ENCODE measurements at places on chromosomes 6 and 20.

DNA sequence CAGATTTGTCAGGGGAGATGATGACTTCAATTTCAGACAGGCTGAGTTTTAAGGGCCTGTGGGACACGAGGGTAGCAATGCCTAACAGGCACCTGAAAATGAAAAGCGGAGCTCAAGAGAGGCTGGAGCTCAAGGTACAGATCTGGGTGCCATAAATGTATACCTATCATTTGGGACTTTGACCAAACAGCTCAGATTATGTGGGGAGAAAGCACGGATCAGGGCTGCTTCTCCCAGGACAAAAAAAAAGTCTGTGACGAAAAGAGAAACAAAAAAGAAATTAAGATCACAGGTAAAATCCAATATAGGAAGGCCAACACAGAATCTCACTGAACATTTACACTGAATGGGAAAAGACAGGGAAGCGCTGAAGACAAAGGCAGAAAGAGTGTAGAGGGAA lies 1.9 kb downstream of the PRELID3B start:
- DNase-seq: no peak

DNA sequence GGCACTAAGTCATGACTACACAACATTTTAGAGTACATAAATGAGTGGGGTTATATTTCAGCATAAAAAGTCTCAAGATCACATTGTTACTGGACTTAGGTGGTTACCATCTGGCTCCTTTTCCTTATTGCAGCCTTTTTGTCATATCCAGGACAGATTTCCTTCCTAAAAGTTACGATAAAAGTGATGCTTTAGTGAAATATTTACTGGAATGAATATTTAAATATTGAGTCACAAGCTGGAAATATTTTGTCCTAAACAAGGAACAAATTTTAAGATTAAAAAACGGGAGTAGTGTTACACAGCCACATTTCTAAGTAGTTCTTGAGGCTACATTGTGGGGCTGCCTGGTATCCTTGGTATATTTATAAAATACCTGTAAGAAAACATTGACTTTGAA lies 52.2 kb downstream of the CDC40 start:
- no peak for DNase-seq

GRCh38 chr20:38601216-38602184 lies at the start of gene ARHGAP40:
TSS of gene ARHGAP40 (plus strand) at chr20:38601809.
- DNase-seq: no peak

GRCh38 chr6:20204512-20204894 lies 7.8 kb downstream of the MBOAT1 start:
- no peak for DNase-seq

GRCh38 chr20:5513975-5514516 lies 197.3 kb upstream of the PROKR2 start:
- no peak for DNase-seq

- no peak for DNase-seq
Observed at GRCh38 chr6:1860756-1861348, 251.1 kb downstream of the FOXC1 start.

- no peak for DNase-seq
Observed at GRCh38 chr6:68038815-68039408, 596.2 kb upstream of the ADGRB3 start.

- no peak for DNase-seq
Observed at GRCh38 chr6:79277109-79277508, 42.6 kb upstream of the HMGN3 start.

GRCh38 chr6:2850538-2851113 lies 9.0 kb upstream of the SERPINB1 start:
- DNase-seq: no peak

- no peak for DNase-seq
Observed at GRCh38 chr6:17250237-17250636, 30.9 kb upstream of the RBM24 start.

- no peak for DNase-seq
Observed at GRCh38 chr6:125486881-125487280, 185.1 kb upstream of the HDDC2 start.

DNA sequence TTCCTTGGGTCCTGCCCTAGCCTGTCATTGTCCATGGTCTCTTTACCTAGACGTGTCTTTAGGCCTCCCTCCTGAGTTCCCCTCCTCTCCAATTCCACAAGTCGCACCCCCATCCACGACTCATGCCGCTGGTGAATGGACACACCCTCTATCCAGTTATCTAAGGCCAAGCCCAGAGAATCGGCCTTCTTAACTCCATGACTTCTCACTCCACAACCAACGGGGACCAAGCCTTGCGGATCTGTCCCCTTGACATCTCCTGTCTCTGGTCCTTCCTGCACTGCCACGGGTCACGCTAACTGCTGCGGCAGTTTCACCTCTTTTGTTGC lies 7.0 kb upstream of the RREB1 start:
- DNase-seq: no peak

- no peak for DNase-seq
Observed at GRCh38 chr6:139538366-139538765, 163.9 kb upstream of the CITED2 start.

DNA sequence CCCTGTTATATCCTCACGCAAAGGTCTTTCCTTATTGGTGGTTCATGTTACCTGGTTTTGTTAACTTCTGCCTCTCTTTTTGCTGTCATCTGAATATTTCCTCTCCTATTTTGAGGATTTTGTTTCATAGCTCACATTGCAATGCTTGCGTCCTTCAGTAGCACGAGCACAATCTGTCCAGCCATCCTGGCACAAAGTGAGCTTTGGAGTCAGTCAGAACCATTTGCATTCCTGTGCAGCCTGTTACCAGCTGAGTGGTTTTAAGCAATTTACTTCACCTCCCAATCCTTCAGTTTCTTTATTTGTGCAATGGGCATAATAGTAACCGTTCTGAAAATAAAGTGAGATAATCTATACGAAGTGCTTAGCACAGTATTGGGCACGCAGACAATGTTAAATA lies 42.7 kb downstream of the AKAP7 start:
- no peak for DNase-seq

- DNase-seq: no peak
Observed at GRCh38 chr20:7505152-7505834, 435.0 kb downstream of the HAO1 start.

GRCh38 chr6:145375502-145375901 lies 359.8 kb downstream of the EPM2A start:
- DNase-seq: no peak

- peak; percentile 80 for DNase-seq
Observed at GRCh38 chr6:37691904-37692806, 5.5 kb downstream of the MDGA1 start.

GRCh38 chr20:25254986-25255680 lies 7.2 kb downstream of the PYGB start:
- no peak for DNase-seq

- no peak for DNase-seq
Observed at GRCh38 chr6:44906761-44907160, 421.4 kb upstream of the RUNX2 start.

DNA sequence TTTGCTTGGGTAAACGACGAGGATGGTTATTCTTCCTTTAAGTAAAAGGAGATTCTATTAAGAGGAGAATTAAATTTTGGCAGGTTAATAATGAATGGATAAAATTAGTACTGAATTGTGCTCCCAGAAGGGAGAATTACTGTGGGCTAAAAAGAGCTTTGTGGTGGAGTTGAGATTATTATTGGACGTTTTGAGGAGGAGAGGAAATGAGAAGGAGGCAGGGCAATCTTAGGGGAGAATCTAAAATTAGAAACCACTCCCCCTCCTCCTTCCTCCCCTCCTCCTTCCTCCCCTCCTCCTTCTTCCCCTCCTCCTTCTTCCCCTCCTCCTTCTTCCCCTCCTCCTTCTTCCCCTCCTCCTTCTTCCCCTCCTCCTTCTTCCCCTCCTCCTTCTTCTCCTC lies 331.8 kb downstream of the PRL start:
- DNase-seq: no peak

- no peak for DNase-seq
Observed at GRCh38 chr20:2140561-2140960, 38.9 kb downstream of the STK35 start.

- DNase-seq: no peak
Observed at GRCh38 chr6:35259948-35260590, 534 bp downstream of the ZNF76 start.

GRCh38 chr20:53611449-53611894 lies 17.8 kb upstream of the ZNF217 start:
- DNase-seq: no peak

- DNase-seq: no peak
Observed at GRCh38 chr20:34566978-34567891, 8.7 kb downstream of the MAP1LC3A start.

DNA sequence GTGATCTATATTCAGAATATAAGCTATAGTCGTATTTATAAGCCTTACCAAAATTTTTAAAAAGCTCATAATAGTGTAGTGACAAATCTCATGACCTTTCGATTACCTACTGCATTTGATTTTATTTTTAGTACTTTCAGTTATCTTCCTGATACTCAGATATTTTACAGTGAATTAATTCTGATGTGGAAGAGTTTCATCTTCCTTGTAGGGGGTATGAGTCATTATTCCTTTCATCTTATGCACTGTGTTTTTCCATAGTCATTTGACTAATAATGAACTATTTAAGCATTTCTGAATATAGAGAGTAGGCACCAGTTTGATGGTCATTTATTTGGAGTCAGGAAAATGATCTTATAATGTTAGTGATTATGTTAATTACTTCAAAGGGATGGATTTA lies 36.4 kb downstream of the HDGFL1 start:
- DNase-seq: no peak

GRCh38 chr6:157045831-157046454 lies 268.8 kb downstream of the ARID1B start:
- DNase-seq: peak; percentile 20

DNA sequence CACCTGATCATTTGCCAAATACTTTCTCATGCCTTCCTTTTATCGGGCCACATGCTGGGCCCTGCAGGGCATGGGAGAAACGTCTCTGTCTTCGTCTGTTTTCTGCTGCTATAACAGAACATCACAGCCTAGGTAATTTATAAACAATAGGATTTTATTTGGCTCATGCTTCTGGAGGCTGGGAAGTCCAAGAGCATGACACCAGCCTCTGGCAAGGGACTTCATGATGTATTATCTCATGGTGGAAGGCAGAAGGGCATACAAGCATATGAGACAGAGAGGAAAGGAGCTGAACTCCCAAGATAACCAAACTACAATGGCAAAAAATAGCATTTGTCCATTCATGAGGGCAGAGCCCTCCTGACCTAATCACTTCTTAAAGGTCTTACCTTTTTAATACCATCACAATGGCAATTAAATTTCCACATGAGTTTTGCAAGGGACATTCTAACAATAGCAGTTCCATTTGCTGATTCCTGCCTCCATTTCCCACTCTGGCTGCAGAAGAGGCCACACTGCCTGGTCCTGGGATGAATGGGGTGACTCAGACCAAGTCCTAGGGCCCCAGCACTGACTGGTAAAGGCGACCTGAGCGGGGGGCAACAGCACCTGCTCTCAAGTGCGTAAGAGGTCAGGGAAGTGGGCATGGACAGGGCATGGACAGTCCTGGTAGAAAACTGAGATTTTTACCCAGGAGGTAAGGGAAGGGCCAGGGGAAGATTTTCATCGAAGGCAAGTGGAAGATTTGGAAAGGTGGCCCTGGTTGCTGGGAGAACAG lies 5.1 kb upstream of the ZBP1 start:
- no peak for DNase-seq

- no peak for DNase-seq
Observed at GRCh38 chr6:107727096-107727757, 96.9 kb downstream of the SCML4 start.

DNA sequence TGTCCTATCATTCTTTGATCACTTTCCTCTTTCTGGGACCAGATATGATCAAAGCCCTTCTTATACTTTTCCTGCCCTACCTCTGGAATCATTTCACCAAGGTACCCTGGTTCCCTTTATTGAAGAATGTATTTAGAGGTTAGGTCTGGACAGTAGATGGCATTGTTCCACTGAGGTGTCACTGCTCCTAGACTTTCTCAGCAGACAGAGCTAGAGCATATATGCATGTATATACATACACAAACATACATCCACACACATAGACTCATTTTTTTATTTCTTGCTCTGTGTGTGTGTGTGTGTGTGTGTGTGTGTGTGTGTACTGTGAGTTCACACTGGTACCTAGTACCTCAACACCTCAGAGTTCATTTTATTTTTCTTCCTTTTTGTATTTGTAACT lies 40.9 kb downstream of the PTPRA start:
- DNase-seq: no peak

- DNase-seq: no peak
Observed at GRCh38 chr6:169895926-169896761, 144.7 kb downstream of the ERMARD start.

DNA sequence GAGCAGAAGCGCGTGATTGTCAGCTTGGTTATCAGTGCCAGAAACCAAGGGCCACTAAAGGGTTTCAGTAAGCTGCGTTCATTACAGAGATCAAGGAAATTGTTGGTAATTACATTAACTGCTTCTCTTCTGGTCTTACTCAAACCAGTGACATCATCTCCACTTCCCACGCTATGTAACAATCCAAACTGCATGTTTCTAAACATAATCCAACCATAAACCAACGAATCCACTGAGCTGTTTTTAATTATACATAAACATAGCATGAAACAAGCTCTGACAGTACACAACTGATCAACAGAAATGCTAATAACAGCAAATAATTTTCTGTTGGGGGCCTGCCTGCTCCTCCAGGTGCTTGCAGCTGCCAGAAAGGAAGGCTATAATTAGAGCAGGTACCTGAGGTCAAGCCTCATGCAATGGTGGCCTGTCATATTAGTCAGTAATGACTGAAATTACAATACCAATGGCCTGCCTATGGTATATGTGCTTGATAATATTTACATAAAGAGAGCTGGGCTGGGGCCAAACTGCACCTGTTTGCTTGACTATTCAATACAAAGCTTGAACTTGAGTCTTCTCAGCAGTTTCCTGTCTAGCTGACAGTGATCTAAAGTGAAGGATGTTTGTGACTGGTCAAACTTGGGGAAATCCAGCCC lies 40.1 kb downstream of the ILRUN start:
- DNase-seq: no peak

GRCh38 chr20:12180107-12180661 lies 262.5 kb downstream of the BTBD3 start:
- DNase-seq: no peak

- DNase-seq: no peak
Observed at GRCh38 chr6:130720076-130720715, 107.0 kb upstream of the SMLR1 start.

DNA sequence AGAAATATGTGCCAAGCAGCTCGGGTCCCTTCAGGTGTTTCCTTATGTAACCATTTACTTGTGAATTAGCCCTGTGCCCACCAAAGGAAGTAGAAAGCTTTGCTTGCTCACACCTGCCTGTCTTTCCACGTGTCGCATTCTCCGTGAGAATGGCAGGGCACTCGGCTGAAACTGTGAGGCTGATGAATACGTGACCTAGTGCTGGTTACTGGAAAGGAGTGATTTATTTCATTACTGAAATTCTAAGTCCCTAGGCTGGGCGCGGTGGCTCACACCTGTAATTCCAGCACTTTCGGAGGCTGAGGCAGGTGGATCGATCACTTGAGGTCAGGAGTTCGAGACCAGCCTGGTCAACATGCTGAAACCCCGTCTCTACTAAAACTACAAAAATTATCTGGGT lies 45.9 kb upstream of the TULP1 start:
- no peak for DNase-seq

DNA sequence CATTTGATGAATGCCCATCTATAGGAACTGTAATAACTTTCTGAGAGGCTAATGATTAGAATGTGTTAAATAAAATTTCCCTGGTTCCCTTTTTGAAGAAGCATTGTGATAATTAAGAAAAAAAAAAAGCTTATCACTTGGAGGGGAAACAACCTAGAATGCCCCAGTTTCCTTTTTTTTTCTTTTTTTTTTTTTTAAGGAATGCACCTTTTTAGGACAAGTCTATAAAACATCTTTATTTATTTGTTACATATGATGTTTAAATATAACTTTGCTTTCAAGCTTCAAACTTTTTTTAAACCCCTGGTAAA lies 7.3 kb upstream of the MRPS10 start:
- DNase-seq: no peak

GRCh38 chr20:10555865-10556308 lies 117.9 kb downstream of the JAG1 start:
- no peak for DNase-seq

All from frontal cortex (tissue), 4 donors.